Pulmonary artery endothelial cell (primary cell): ENCODE measurements at places on chromosomes 3 and 15.
A peak's percentile ranks its signal among the peaks of the same experiment; 100 is the strongest.

- DNase-seq: no peak
Observed at GRCh38 chr3:8660175-8661118, 15.8 kb upstream of the SSUH2 start.

GRCh38 chr3:184443831-184444230 is 64.0 kb downstream of the CHRD start:
- DNase-seq: no peak

GRCh38 chr3:46693892-46694226 is 380 bp upstream of the ALS2CL start:
- DNase-seq: no peak

DNA sequence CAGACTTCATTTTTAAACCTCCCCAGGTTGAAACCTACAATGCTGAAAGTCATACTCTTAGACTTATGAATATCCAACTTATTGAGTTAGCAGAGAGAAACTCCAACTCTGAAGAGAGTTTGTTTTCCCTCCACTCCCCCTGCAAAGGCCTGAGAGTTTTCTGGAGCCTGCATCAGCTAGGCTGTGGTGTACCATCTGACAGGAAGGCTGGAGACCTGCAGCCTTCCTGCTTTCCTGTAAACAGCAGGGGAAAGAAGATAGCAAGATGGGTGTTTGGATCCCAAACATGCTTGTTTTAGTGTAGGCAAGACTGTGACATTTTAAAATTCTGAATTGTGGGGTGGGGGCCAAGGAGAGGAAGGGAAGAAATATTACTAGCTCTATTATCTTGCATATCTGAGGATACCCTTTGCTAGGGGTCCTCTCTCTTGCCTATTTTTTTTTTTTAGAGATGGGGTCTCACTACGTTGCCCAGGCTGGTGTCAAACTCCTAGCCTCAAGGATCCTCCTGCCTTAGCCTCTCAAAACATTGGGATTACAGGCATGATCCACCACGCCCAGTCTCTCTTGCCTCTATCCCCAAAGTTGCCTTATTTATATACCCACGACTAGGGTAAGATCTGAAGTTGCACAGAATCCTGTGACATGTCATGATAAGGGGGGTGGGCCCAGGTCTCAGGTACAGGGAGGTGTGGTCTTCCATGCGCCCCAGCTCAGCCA is 51.0 kb upstream of the USP3 start:
- no peak for DNase-seq

DNA sequence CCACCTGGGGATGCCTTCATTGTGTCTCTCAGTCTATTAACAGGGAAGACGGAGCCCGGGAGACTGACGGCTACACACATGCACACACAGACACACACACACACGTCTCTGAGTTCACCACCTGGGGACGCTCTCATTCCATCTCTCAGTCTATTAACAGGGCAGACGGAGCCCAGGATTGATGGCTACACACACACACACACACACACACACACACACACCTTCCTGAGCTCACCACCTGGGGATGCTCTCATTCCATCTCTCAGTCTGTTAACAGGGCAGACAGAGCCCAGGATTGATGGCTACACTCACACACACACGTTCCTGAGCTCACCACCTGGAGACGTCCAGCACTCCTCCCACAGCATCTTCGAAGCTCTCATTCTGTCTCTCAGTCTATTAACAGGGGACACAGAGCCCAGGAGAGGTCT is 143.9 kb downstream of the OR4M2 start:
- DNase-seq: no peak

- DNase-seq: no peak
Observed at GRCh38 chr3:150260398-150260710, 147.7 kb upstream of the TSC22D2 start.

- no peak for DNase-seq
Observed at GRCh38 chr3:159186581-159186980, 384.7 kb downstream of the MFSD1 start.

GRCh38 chr3:62523672-62524071 is 150.3 kb upstream of the FEZF2 start:
- no peak for DNase-seq

DNA sequence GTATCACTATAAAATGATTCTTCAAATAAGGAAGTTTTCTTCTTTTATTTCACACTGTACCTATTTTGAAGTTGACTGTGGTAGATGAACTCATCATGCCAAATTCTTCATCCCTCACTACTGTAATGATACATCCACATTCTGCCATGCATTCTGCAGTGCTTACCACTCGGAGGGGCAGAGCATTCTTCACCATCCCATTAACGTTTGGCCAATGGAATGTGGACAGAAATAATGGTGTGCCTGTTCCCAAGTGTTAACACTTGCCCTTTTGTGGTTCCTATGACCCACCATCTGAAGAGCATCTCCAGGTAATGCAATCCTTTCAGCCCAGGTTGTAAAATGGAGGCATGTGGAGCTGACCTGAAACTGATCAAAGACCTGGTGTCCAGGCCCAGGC is 18.6 kb downstream of the GOLIM4 start:
- DNase-seq: no peak

GRCh38 chr3:169044331-169045113 is 619.0 kb downstream of the MECOM start:
- DNase-seq: peak; percentile 15

DNA sequence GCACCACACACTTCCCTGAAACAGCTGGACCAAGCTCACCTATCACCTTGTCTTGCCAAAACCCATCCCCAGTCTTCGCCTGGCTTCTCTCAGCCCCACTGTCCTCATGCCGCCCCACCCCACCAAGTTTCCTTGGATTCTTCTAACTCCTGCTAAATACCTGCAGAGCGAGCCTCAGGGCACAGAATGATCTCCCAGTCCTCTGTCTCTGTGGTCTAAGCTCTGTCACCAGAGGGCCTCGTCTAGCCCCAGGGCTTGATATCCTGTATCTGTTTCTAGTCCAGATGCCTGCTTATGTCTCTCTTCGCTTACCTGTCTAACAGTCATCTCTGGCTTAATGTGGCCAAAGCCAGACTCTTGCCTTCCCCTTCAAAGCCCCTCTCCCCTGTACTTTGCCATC is 9.7 kb downstream of the CCDC12 start:
- DNase-seq: no peak

GRCh38 chr3:61841111-61841845 is 279.9 kb downstream of the PTPRG start:
- DNase-seq: peak; percentile 51

DNA sequence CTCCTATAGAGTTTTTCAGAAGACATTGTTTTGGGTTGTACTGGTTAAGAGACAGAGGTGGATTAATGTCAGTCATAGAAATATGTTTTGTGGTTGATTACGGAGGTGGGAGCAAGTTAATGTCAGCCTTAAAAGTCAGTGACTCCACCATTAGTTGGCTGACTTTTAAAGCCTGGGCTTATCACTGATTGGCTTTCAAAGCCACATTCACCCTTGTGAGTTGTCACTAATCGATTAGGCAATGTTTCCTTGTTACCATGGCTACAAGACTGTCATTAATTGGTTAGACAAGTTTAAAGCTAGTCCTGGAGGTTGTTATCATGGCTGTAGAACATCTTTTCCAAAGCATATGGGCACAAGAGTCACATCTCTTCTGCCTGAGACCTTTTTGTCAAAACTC is 73.0 kb downstream of the NEO1 start:
- no peak for DNase-seq

DNA sequence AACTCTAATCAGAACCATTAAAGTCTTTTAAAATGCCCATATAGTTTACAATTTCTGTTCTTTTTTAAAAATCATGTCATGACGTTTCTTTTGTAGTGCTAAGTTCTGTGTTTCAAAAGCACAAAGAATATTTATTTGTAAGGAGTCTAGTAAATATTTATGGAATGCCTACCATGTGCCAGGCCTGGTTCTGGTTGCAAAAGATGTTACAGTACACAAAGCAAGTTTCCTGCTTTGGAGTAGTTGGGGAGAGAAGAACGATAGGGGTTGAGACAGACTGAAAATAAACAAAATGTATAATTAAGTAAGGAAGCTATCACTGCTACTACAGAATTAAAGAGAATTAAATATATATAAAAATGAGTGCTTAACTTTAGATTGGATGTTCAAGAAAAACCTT is 86.8 kb upstream of the CMSS1 start:
- no peak for DNase-seq

- DNase-seq: no peak
Observed at GRCh38 chr3:125654526-125654925, 59.2 kb upstream of the OSBPL11 start.

DNA sequence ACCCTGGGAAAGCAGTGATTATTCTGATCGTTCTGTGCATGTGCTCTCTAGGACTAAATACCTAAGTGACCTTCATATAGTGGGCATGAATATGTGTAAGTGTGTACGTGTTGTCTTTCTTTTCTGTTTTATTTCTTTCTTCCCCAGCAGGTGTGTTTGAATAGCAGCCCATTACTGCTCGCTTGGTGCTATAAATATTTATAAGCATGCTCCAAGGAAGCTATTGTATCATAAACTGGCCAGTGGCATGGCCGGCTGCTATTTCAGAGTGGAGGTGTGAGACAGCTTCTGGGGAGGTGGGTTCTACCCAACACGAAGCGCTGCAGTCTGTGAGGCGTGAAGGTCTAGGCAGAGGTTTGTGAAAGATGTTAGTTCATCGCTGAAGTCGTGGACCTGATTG is 641.8 kb downstream of the NTRK3 start:
- DNase-seq: no peak

- no peak for DNase-seq
Observed at GRCh38 chr3:161217496-161217895, 3.6 kb upstream of the NMD3 start.

DNA sequence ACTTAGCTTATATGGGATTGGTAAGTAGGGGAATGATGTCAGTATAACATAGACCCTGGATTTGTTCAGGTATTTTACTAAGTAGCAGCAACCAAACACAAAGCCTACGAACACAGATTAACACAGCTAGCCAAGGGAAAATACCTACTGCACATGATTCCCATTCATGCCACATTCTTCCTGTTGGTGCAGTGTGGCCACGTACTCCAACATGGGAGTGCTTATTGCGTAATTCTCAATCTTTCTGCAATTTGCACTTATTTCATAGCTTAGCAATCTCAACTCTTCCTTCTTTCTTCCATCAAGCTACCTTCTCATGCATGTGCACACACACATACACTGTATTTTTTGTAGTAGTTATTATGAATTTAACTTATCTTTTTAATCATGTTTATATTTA is 186.8 kb downstream of the IL5RA start:
- DNase-seq: no peak

DNA sequence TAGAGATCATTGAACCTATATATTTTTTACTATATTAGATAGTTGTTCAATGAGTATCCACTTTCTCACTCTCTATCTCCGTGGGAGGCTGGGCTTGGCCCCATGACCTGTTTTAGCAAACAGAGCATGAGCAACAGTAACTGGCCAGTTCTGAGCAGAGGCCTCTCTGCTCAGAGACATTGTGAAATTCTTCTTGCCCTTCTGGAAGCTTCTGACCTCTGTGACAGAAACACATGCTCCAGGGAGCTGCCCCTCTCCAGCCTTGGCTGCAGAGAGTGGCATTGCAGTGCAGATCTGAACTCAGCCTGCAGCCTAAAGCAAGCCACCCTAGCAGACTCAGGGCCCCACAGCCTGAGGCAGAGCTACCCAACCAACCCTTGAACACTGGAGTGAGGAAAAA is 20.5 kb downstream of the FAM240A start:
- DNase-seq: no peak
